MCF 10A (cell line): ENCODE measurements at places on chromosomes 4 and X.

- no peak for DNase-seq
Measured at GRCh38 chr4:3336382-3337356, 43.8 kb downstream of the RGS12 start.

DNA sequence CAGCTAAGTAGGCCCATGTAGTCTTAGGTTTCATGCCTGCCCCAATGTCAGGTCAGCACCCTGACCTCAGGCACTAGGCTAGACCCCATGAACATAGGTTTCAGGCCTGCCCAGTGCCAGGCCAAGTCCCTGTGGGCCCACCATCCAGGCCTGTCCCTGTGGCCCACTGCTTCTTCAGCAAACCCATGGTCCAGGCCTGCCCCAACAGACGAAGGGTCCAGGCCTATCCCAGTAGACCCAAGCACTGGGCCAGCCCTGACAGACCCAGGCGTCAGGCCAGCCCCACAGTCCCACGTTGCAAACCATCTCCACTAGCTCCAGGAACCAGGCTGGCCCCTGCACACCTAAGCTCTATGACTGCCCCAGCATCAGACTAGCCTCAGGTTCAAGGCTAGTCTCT, 92.4 kb downstream of the ENOX2 start:
- DNase-seq: no peak

DNA sequence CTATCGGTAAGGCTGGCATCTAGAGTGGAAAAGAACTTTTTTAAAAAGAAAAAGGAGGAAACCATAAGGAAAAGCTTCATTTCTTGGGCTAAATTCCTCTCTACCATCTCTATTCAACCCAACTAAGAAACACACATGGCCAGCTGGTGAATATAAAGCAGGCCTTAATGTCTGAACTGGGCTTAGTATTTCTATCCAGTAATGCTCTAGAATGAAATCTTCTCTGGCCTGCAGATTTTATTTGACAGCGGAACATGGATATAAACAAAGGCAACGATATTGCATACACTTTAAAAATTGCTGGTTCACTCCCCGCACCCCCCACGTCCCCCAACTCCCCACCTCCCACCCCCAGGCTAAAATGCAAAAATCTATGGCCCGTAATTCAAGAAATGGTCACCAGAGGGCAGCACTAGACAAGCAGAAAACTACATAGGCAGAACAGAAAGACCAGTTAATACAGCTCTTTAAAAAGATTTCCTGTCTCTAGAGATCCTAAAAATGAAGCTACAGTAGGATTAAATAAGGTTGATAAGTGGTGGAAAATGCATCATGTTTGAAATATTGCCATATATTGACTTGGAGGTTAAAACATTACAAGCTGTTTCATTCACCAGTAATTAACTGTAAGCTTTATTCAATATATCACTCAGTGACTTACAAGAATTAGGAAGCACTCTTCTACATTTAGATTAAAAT, 155.2 kb upstream of the GALNT7 start:
- DNase-seq: peak; percentile 46

DNA sequence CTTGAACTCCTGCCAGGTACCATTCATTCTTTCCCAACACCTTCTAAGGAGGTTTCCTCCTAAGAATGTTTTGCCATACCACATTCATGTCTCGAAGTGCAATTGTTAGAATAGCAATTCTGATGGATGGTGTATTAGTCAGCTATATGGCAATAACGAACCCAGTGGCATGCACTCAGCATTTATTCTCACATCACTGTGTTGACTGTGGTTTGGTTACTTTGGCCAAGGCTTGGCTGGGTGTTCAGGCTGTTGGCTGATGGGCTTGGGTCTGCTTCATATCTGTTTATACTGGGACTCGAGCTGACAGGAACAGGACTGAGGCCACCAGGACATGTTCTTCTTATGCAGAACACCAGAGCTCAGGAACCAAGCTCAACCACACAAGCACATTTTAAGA, 31.7 kb downstream of the PSAPL1 start:
- peak; percentile 26 for DNase-seq

GRCh38 chr4:26351685-26352084, 30.9 kb downstream of the RBPJ start:
- no peak for DNase-seq

DNA sequence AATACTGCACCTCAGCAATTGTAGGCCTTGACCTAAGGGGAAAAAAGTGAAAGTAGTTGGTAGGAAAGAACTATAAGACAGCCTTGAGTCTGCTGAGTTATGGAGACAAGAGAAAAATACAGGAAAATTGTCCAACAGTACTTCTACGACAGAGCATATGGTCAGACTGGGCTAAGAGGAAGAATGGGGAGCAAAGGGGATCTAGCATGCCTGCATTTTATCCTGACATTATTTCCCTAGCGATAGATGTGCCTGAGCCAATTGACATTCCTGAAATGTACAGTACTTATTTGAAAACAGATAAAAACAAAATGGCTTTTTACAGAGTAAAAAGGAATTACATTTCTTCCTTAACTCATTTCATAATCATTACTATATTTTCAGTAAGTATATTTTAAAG, 22.2 kb downstream of the GUCY1A1 start:
- DNase-seq: no peak

GRCh38 chr4:57405359-57405758, 295.2 kb upstream of the IGFBP7 start:
- peak; percentile 70 for DNase-seq

DNA sequence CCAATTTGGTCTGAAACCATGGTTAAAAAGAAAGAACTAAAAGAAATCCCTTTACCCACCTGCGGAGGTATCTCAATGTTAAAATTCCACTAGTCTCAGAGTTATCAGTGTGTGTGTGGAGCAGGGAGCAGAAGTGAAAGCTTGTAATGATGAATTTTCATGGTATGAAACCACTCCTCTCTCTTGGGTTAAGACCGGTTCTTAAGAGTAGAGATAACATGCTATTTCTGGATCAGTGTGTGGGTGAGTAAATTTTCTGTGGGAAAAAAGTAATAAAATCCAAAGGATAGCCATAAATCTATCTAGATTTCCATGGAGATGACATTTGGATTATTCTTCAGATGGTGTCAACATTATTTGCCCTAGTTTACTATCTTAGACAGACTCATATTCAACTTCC, 3.2 kb downstream of the FGF13 start:
- DNase-seq: no peak

- DNase-seq: peak; percentile 57
Measured at GRCh38 chrX:40996886-40997530, 88.2 kb upstream of the USP9X start.

- peak; percentile 86 for DNase-seq
Measured at GRCh38 chr4:140012688-140013486, 141.1 kb downstream of the MAML3 start.

- no peak for DNase-seq
Measured at GRCh38 chrX:109742722-109743121, 9.7 kb upstream of the ACSL4 start.

DNA sequence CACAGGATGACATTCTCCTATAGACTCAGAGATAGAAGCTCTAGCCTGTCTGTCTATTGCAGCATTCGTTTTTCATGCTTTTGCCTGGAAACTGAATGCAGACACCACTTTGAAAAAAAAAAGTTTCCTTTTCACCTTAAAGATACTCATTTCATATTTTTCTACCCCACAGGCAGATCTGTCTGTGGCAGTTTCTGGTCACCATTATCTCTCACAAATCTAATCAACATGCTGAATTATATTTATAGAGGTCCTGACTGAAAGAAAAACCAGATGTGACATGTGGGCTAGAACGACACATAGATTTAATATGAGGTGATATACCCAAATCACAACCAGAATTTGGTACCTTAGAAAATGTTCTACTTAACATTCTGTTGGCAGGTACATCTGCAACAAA, 28.2 kb downstream of the ADGRG4 start:
- DNase-seq: no peak

DNA sequence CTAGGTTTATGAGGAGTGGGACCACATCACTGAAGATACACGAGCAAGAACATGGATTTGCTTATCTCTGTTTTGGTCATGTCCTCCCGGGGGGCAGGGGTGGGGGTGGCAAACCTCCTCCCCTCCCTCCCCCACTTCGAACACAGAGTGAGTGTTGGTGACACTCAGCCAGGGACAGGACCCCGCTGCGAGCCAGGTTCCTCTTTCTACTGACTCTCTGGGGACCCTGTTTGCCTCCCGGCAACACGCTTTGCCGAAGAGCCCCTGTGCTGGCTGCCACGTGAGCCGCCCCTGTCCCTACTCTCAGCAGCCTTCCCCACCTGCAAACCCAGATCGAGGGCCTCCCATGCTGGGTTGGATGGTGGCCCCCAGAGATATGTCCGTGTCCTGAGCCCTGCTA, 34.7 kb downstream of the P2RY8 start:
- no peak for DNase-seq

DNA sequence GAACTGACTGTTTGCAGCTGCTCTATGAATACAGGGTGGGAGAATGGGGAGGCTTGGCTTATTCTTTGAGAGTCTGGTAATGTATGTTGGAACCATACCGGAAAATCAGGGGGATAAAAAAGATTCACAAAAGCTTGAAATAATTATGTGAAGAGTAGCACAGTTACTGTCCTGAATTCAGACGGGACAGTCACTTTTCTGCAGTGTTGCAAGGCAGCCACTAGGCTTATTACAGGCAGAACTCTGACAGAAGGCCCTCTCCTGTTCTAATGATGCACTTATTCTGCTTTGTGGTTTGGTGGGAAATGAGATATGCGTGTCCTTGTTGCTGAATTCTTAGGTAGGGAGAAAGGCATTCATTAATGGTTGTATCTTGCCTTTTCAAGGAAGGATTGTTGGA, 37.2 kb downstream of the GUCY1B1 start:
- DNase-seq: peak; percentile 19

GRCh38 chr4:108359130-108359985, 190.6 kb upstream of the LEF1 start:
- no peak for DNase-seq

DNA sequence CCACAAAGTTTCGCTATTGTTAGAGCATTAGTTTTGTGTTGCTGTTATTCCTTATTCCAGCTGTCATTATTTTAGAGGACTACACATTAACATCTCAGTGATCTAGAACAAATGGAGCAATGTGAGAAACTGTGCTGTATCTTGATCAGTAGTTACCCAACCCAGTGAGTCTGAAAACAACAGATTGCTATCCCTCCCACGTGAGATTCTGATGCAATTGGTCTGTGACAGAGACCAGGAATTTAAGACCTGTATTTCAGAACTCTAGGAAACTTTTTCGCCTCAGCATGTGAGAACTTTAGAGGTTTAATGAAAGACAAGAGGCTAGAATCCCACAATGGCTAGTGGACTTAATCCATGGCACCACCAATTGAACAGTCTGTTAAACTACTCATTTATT, 35.7 kb upstream of the CDS1 start:
- peak; percentile 21 for DNase-seq

DNA sequence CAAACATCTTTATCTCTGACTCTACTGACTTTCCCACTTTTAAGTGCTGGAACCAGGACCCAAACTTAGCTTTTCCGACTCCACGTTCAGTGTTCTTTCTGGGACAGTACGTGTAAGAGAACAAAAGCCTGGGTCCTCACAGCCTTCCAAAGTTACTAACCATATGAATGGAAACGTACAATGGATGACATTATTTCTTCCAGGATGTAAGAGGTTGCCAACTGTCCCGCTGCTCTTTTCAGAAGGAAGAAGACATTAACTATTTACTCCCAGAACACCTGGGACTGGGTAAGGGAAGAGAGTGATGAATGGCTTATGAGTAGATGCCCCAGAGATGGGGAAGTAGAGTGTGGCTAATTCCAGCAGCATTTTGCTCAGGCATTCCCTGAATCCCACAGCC, 114.7 kb downstream of the TRAPPC11 start:
- DNase-seq: no peak

DNA sequence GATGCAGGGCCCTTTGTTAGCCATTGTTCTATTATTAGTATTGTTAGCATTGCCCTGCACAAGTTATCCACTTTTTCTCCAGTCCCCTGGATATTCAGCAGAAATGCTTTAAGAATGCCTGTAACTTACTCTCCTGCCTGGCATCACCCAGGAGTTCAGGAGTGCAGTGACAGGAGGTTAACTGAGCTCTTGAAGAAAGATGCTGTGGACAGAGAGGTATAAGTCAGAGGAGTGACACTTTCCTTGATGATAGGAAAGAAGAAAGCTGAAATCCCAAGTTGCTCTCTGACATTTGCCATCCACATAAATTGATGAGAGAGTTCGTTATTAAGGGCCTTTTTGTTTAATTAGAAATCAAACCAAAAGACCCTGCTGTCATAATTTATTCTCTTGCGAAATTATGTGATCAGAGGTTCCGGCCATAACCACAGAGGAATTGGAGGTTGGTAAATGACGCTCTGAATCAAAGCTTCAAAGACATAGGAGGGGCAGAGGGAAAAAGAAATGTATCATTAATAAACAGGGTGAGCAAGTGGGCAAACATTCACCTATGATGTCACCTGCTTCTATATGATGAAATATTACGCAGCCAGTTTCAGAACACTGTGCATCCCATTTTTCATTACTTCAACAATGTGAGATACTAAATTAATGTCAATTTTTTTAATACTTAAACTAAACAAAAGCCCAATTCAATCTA, 230.2 kb upstream of the JADE1 start:
- no peak for DNase-seq

DNA sequence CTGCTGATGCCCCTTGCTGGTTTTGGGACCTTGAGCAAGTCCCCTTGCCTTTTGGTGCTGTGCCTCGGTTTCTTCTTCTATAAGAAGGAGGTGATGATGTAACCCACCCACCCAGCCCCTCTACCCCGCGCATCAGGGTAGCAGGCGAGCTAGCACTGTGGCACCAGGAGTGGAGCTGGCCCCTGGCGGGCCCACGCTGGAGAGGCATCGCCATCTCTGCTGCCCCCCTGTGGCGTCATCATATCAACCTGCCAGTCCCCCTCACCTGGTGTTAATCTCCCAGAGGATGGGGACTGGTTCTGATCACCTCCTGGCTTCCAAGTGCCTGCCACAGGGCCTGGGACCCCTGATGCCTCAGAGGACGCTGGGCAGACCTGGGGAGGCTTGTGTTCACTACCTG, 6.3 kb upstream of the SORCS2 start:
- DNase-seq: peak; percentile 27

DNA sequence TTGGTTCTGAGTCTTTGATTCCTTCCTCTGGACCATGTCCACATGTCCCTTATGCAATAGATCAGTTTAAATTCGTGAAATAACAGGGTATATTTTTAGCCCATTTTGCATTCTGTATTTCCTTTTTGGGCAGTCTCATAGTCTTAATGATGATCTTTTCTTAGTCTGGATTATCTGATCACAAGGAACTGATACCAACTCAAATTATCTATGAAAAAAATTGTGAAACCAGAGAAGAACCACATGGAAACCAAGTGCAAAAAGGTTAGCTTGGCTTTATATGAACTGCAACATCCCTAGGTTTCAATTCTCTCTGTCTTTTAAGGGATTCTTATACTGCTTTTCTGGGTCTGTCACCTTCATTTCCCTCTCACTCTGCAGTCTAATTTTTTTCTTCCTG, 608.6 kb upstream of the AADAT start:
- no peak for DNase-seq

GRCh38 chrX:153764786-153765137, 713 bp downstream of the PLXNB3 start:
- no peak for DNase-seq

DNA sequence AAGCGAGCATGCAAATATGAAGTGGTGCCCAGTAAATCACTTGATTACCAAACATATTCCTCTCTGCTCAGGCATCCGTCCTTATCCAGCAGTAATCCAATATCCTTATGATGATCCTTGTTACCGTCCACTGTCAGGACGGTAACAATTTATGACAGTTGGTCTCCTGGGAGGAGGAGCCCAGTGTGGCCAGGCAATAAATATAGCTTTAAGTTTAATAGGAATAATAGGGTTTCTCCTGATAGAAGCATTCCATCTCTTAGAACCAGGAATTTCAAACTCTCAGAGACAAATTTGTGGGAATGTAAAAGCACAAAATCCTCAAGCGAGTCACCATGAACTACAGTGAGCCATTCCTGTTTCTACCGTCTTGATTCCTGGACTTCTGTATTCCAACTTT, 171.2 kb upstream of the IL15 start:
- no peak for DNase-seq
